Stimulated activated CD4-positive, alpha-beta T cell treated with anti-CD3 and anti-CD28 coated beads, Interleukin-2, amount 100 ng/mL, for 24 hours (primary cell): ENCODE measurements at places on chromosomes 11 and 22.

GRCh38 chr11:67644042-67644441, 4.5 kb upstream of the TBX10 start:
- DNase-seq: no peak

DNA sequence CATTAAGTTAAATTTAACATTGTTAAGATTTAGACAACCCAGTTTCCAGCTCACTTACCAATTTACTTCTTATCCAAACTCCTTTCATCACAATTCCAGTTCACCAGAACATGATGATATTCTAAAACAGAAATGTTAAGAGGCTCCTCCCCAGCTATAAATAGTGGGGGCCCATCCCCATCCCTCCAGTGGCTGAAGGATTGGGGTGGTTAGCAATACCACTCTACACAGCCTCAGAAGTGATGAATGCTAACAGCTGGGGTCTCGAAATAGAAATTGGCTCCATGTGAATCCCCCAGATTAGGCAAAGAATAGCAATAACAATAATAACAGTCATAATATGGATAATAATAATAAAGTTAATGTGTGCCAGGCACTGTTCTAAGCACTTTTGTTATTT, 97.9 kb upstream of the NCAM1 start:
- DNase-seq: no peak

GRCh38 chr11:65997286-65997685, 4.7 kb downstream of the EIF1AD start:
- no peak for DNase-seq

GRCh38 chr11:47466701-47467250, 17.8 kb upstream of the RAPSN start:
- DNase-seq: no peak

- no peak for DNase-seq
Observed at GRCh38 chr11:88435415-88435814, 97.9 kb upstream of the CTSC start.

GRCh38 chr11:80417681-80418080, 976.9 kb upstream of the TENM4 start:
- DNase-seq: no peak

DNA sequence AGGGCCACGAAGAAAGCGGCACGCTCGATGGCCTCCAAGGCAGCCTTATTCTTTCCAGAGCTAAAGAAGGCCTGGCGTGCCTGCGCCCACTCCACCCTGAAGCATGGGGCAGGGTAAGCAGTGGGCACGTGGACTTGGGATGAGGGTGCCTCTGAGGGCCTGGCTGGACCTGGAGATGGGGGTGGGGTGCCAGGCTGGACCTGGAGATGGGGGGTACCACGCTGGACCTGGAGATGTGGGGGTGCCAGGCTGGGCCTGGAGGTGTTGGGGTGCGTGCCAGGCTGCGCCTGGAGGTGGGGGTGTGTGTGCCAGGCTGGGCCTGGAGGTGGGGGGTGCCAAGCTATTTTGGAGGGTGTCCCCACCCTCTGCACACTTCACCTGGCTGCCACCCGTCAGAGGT, 5.3 kb downstream of the CPT1B start:
- no peak for DNase-seq

- DNase-seq: peak; percentile 41
Observed at GRCh38 chr11:133821776-133822175, 23.5 kb downstream of the SPATA19 start.

DNA sequence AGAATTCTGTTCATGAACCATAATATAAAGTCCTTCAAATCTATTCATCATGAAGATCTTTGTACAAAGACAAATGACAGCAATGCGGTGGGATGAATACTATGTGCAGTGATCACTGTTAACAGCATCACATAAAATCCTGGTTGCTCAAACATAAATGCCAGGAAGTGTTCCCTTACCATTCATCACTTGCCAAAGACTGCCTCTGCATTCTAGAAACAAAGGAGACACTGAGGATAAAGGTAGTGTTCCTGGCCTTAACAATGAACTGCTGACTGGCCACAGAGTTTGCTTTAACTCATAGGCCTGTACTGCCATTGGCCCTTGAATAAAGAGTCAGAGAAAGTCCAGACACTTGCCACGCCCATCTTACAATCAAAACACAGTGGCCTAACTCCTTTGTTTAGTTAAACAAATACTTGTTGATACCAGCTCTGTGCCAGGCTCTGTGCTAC, 29.5 kb downstream of the C2CD3 start:
- no peak for DNase-seq

DNA sequence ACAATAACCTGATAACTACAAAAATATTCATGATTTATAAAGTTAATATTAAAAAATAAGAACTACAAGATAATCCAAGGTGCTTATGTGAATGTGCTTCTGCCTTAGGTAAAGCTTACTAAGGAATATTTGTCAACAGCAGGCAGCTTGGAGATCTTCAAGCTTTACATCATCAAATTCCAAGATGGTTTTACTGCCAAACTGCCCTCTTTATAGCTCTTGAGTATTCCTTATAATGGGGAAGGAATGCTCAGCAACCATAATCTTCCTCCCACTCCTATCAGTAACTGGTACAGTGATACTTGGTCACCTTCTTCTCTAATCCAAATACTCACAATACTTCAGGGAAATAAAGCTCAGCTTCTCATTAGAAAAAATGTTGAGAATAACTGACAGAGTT, 30.1 kb downstream of the SBF2 start:
- no peak for DNase-seq

GRCh38 chr22:48263791-48264351, 1501.4 kb downstream of the TBC1D22A start:
- no peak for DNase-seq

DNA sequence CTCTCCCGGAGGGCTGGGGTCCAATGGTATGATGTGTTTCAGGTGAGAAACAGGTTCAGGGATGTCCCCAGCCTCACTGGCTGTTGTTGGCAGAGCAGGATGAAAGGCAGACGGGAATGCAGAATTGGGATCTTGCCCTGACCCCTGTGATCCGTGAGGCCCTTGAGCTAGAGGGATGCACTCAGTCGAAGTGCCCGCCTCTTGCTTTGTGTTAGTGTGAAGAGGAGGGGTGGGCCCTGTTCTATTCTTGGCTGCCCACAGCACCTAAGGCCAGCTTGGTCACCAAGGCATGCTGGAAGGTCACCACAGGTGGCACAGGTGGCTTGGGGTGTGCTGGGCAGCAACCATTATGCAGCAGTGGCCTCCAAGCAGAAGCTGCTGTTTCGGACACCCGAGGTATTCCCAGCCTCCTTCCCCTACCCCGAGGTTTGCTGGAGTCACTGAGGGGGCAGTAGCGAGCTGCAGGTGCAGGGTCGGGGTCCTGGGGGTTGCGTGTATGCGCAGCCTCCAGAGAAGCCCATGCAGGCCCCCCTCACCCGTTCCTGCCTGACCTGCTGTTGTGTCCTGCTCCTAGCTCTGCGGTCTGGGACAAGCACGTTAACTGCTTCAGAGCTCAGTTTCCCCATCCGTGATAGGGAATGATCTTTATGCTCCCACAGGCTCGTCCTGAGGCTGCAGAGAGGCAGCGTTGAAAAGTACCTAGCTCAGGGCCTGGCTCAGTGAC, 13.0 kb downstream of the LRP5 start:
- no peak for DNase-seq

DNA sequence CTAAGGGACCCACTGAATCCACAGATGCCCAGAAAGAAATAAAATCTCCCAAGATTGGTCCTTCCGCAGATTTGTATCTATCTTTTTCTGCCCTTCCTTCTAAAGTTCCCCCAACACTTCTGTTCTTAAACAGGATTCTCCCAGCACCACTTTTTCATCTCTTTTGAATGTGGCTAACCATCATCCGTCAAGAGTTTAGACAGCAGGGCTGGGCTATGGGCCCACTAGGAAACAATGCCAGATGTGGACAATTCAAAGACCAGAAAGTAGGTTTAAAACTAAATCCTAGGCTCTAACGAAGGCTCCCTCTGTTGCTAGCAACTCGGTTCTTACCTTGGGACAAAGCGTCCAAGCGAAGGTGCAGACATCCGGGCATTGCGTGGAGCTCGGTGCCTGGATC, 100.0 kb downstream of the AMBRA1 start:
- DNase-seq: no peak

DNA sequence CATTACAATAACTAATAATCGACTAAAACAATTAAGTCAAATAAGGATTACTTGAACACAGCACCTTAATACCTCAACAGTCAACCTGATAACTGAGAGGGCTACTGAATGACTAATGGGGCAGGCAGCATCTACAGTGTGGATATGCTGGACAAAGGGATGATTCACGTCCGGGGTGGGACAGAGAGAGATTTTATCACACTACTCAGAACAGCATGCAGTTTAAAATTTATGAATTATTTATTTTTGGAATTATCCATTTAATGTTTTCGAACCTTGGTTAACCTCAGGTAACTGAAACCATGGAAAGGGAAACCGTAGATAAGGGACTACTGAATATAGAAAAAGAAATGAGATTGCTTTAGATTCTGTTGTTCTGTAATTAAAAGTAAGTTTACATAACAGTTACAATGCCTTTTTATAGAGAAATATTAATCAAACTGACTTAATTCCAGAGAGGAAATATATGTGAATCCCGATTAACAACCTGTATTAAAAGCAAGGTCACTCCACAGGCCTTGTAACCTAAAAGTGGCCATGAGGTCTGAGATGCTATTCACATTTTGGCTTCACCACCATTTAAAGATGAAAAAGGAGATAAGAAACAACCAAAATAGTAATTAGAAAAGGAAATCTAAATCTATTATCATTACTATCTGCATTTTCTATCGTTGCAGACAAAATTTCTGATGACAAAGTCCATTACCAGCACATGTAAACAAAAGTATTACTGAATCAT, 119.0 kb upstream of the TP53AIP1 start:
- DNase-seq: no peak

DNA sequence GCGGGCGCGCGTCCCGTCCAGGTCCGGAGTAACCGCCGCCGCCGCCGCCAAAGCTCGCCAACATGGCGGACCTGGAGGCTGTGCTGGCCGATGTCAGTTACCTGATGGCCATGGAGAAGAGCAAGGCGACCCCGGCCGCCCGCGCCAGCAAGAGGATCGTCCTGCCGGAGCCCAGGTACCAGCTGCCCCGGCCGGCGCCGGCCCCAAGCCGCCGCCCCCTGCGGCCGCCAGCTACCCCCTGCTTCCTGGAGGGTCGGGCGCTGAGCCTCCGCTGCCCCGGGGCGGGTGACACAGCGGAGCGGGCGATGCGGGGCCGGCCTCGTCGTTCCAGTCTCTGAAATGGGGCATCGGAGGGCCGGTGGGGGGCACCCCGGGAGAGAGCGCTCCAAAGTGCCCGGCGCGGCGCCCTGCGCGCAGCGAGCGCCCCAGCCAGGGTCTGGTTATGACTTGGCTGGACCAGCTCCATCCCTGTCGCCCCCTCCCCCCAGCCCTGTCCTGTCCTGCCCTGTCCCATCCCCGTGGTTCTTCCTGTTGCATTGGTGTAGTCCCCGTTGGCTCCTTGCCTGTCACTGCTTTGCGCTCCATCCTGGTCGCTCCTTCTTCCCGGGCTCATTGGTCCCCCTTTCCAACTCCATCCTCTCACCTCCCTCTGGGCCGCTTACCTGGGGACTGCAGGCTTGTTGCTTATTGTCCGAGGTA, 653 bp downstream of the GRK3 start:
- DNase-seq: peak; percentile 42

GRCh38 chr11:47891886-47892285, 43.7 kb upstream of the NUP160 start:
- DNase-seq: no peak

DNA sequence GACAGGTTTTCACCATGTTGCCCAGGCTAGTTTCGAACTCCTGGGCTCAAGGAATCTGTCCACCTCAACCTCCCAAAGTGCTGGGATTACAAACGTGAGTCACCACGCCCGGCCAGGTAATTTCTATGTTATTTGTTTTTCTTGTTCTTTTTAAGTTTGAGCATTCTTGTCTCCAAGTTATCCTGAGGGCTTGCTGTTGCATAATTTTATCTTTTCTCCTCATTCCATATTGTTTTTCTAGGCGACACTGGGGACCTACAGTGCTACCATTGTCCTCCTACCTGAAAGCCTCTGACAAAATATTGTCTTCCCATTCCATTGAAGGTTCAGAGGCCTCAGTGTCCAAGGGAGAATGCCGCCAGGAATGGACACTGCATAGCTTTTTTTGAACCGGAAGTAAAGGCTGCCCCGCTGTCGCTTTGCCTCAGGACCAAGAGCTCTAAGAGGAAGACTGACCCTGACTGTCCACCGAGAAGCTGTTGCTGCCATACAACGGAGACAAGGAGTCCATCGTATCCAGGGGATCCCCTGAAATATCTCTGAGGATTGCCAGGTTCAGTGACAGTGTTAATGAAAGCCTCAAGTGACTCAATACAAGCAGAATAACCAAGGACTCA, 9.7 kb downstream of the AP5B1 start:
- no peak for DNase-seq

DNA sequence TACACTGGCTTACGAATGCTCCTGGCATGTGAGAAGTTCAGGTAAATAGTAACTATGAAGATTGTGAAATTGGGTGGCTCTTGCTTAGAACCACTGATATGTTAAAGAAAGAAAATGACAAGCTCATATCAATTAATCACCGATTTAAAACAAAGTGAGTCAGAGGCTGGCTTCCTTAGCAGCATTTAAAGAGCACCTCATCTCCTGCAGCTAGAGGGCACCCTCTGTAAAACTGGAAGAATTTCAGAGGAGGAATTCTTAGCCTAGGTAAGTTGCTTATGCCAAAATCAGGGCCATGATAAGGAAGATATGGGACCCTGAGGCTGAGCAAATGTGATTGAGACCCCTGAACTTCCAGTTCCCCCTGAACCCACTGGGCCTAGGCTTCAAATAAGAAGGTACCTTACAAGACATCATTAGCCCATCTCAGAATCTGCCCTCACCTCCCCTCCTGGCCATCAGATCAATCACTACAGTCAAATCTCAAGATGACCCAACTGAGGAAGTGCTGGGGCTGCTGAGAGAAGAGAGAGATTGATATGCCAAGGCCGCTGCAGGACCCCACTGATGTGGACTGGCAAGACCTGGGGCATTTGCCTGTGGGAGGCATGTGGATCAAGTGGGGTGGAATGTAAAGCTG, 8.6 kb upstream of the CD3E start:
- peak; percentile 39 for DNase-seq

DNA sequence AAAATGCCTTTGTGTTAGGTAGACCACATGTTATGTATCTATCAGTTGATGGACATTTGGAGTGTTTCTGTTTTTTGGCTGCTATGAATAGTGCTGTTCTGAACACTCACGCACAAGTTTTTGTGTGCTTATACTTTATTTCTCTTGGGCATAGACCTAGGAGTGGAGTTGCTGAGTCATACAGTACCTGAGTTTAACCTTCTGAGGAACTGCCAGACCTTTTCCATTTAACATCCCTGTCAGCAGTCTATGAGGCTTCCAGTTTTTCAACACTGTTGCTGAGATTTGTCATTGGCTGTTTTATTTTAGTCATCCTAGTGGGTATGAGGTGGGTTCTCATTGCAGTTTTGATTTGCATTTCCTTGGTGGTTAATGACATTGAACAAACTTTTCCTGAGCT, 4.4 kb downstream of the CTTN start:
- no peak for DNase-seq

- DNase-seq: no peak
Observed at GRCh38 chr11:66860449-66860831, 3.6 kb downstream of the LRFN4 start.

GRCh38 chr11:10592331-10592730, 23.9 kb upstream of the LYVE1 start:
- no peak for DNase-seq

GRCh38 chr11:66432597-66432996, 6.1 kb downstream of the MRPL11 start:
- no peak for DNase-seq
